Sigmoid colon (tissue), 7 donors: ENCODE measurements at places on chromosomes 3 and 15. TPM values are rescaled to one million over a fixed set of nuclear protein-coding genes. Genes with fewer than 3 reads are reported as not detected.
A peak's percentile ranks its signal among the peaks of the same experiment; 100 is the strongest.

CCDC12 gene
- 34.3 TPM for total RNA-seq

RASSF1 gene
- 27.7 TPM for total RNA-seq

ENTPD3 gene
- total RNA-seq: 6.8 TPM

ZNF80 gene
- total RNA-seq: not detected

GOLGA8M gene
- 0.27 TPM for total RNA-seq

MKRN3 gene
- 2.1 TPM for total RNA-seq

IGSF11 gene
- total RNA-seq: 8.3 TPM

LRRK1 gene
- total RNA-seq: 27.4 TPM

GNB4 gene
- 35.4 TPM for total RNA-seq

C3orf20 gene
- not detected for total RNA-seq

MELTF gene
- total RNA-seq: 2.7 TPM

DNA sequence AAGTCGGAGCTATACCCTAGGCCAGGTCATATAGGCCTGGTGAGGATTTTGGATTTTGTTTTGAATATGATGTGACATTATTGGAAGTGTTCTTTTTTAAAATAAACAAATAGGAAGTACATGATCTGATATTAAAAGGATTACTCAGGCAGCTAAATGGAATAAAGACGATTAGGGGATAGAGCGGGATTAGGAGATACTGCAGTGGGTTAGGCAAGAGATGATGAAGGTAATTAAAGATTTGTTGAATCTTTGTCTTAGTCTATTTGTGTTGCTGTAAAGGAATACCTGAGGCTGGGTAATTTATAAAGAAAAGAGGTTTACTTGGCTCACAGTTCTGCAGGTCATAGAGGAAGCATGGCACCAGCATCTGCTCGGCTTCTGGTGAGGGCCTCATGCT lies 21.3 kb downstream of the KIF15 start:
- no peak for DNase-seq

DNA sequence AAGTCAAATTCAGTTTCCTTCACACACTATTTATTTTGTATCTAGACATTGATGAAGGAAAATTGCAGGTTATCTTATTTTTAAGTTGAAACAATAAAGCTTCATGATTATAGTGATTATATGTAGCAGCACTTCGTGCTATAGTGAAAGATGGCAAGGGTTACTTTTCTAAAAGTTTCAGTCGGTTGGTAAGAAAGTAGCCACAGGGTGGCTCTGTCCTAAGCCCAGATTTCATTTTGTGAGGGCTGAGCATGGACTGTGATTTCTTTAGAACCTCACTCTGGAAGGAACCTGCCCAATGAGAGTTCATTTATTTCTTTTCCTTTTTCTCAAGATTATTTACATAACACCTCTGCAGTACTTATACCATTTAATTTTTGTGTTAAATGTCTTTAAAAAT lies 66.5 kb downstream of the NME9 start:
- no peak for DNase-seq

DNA sequence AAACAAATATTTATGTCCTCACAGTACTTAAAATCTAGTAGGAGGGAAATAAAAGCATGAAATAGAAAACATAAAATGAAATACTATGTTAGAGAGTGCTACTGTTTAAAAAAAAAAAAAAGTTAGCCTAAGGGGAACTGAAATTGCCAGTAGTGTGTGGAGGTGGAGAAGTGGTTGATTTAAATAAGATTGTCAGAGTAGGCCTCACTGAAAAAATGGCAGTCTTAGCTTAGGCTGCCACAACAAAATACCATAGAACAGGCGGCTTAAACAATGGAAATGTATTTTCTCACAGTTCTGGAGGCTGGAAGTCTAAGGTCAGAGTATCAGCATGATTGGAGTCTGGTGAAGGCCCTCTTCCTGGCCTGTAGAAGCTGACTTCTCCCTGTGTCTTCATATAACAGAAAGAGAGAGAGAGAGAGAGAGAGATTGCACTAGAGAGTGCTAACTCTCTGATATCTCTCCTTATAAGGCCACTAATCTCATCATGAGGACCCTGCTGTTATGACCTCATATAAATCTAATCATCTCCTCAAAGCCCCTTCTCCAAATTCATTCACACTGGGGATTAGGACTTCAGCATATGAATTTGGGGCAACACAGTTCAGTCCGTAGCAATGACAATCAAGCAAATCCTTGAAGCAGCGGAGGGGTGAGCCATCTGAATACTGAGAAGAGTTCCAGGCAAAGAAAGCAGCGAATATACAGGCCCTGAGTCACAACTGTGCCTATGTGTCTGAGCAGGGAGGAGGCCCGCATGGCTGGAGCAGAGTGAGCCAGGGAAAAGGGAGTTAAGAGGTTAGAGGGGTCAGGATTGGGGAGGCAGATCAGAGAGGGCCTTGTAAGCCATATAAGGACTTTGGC lies 23.6 kb upstream of the LRRC34 start:
- DNase-seq: no peak

GRCh38 chr3:187709155-187709554 lies 6.8 kb upstream of the RTP2 start:
- DNase-seq: no peak

DNA sequence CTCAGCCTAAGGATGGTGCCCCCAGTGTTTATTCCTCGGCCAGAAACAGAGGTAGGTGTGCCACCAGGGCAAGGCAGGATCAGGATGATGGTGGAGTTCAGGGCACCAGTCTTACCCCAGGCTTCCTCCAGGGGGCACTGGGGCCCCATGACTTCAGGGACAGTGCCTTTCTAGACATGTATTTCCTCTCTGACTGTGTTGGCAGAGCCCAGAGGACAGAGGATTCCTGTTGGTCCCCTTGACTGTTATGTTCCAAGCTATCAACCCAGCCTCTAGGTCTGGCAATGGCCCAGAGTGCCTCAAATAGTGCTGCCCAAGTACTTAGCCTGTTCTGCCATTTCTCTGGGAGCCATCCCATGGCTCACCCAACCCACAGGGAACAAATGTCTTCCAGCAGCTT lies 2.8 kb downstream of the HEMK1 start:
- peak; percentile 88 for DNase-seq

DNA sequence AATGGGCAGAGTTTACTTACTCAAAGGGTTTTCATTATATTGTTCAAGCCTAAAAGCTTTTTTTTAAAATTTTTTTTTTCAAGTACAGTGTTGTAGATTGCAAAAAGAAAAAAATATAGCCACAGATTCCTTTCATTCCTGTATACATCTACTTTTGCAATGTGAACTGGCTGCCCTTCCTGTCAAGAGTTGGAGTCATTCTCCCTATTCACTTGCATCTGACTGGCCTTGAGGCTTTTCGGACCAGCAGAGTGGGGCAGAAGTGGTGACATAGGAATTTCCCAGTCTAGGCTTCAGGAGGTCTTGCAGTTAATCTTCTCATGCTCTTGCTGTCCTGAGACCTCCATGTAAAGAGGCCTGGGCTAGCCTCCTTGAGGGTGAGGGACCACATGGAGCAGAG lies 218.3 kb upstream of the CFAP20DC start:
- DNase-seq: no peak

GRCh38 chr3:157117206-157117605 lies 42.7 kb downstream of the CCNL1 start:
- no peak for DNase-seq

GRCh38 chr15:96365781-96366525 lies 35.5 kb downstream of the NR2F2 start:
- no peak for DNase-seq

DNA sequence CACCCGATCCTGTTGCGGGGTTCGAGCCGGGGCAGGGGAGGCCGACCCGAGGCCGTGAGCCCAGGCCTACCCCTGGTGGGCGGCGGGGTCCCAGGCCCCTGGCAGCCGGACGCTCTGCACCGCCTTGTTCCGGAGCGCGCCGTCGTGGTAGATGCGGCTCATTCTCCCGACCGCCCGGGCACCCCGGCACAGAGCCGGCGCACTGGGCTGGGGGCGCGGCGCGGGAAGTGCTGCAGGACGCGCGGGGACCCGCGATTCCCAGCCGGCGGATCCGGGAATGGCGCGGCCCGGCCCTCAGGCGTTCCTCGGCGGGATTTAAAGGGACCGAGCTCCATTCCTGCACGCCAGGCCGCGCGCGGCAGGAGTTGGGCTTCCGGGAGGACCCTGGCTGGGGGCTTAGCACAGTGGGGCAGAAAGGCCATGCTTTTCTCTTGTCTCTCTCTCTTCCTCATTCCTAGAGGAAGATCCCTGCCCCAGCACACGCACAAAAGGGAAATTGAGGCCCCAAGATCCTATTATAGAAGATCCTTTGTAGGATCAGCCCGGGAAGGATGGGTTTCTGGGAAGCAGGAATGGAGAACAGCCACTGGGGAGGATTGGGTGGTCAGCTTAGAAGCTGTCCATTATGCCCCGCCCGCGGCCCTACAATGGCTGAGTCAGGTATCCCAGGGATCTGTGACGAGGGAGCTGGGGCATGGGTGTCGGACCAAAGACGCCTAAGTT lies at the start of gene ARPIN:
Gene ARPIN (minus strand): TSS at position 279 of the 723 bp plus-strand sequence. CDS start 117 bp downstream, at position 162.
- peak; percentile 82 for DNase-seq

- no peak for DNase-seq
These were observed 476.5 kb upstream of the WNT5A start for GRCh38 chr3:55963601-55964000.

- no peak for DNase-seq
These were observed 25.3 kb upstream of the AGBL1 start for GRCh38 chr15:86054338-86054737.

- no peak for DNase-seq
These were observed 331.0 kb upstream of the RASGRP1 start for GRCh38 chr15:38895326-38896255.

DNA sequence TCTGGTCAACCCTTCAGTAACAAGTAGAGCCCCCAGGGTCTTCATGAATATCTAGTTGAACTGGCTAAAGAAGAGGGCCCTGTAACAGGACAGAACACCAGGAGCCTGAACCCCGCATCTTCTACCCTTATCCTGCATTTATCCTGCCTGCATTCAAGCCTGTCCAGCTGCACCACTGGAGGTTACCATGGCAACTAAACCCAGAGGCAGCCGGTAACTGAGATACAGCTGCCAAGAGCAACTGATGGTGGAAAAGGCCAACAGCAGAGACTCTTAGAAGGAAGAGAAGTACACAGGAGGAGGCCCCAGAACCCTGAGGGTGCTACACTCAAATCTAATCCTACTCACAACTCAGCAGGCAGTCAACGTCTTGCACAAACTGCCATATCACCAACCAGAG lies 3.7 kb upstream of the PRKAR2A start:
- DNase-seq: no peak

GRCh38 chr3:188339410-188340295 lies 185.7 kb downstream of the LPP start:
- no peak for DNase-seq

- DNase-seq: no peak
These were observed 33.9 kb upstream of the LCTL start for GRCh38 chr15:66599536-66600239.

DNA sequence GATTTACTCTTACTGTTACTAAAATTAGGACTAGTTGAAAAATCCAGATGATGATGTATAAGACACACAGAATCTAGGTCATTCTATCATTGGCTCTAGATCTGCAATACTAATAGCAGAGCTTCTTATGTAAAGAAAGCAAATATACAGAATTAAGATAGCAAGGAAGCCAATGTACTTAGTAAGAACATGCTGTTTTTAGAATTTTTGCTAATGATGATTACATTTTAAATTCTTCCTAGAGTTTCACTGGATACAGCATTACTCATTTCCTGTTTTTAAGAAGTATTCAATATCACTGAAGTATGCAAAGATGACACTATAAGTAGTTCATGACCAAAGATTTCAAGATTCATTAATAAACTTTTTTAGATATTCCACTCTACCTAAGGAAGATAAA lies 60.7 kb downstream of the CFAP20DC start:
- no peak for DNase-seq

DNA sequence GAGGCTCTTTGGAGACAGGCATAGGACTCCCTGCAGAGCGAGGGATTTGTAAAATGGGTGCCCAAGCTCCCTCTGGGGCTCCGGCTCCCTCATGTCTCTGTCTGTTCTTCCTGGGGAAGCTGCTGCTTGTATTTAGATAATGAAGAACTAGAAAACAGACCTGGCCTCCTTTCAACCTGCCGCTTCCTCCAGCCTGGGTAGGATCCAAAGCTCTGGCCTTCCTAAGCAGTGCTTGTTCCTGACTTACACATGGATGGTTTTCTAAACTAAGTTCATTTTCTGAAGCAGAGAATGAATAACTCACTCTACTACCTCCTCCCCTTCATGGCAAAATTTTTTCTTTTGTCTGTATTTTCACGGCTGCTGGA lies 36.9 kb upstream of the MYZAP start:
- no peak for DNase-seq

DNA sequence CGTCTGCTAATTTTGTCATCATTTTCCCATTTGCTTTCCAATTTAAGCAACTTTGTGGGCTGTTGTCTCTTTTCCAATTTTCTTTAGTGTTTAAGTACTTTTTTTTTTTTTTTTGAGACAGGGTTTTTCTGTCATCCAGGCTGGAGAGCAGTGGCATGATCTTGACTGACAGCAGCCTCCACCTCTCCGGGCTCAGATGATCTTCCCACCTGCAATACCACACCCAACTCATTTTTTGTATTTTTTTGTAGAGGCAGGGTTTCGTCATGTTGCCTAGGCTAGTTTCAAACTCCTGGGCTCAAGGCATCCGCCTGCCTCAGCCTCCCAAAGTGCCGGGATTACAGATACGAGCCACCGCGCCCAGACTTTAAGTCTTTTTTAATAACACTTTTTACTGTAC lies 26.2 kb upstream of the EIF4A2 start:
- DNase-seq: no peak

GRCh38 chr3:181292984-181293383 lies 303.4 kb upstream of the DNAJC19 start:
- no peak for DNase-seq

- DNase-seq: peak; percentile 97
These were observed 14.4 kb upstream of the TKT start for GRCh38 chr3:53269888-53270880.

- DNase-seq: no peak
These were observed 114.6 kb downstream of the TUSC7 start for GRCh38 chr3:116824208-116824607.

- DNase-seq: no peak
These were observed 87.3 kb downstream of the DHX30 start for GRCh38 chr3:47890126-47890827.

GRCh38 chr3:106172780-106173179 lies 304.0 kb upstream of the CBLB start:
- DNase-seq: no peak

- no peak for DNase-seq
These were observed 22.9 kb upstream of the TRA2B start for GRCh38 chr3:185960522-185961288.

DNA sequence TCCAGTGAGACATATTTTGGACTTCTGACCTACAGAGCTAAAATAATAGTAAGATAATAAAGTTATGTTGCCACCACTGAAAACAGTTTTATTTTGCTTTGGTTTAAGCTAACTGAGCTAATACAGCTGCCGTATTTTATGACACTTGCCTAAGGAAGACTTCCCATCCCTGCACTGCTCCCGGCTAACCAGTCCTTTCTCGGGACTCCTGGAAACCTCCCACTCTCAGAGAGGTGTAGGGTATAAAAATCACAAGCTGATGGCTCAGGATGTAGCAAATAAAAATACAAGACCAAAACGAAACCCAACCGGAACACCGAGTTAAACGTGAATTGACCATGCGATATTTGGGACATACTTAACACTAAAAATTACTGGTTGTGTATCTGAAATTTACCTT lies 448 bp upstream of the KBTBD12 start:
- no peak for DNase-seq

- DNase-seq: no peak
These were observed 579.4 kb downstream of the SI start for GRCh38 chr3:164498917-164499316.

- DNase-seq: no peak
These were observed 74.9 kb downstream of the SIDT1 start for GRCh38 chr3:113607219-113607596.
